Fibroblast of skin of back (primary cell): ENCODE measurements at places on chromosomes 5 and 9.

DNA sequence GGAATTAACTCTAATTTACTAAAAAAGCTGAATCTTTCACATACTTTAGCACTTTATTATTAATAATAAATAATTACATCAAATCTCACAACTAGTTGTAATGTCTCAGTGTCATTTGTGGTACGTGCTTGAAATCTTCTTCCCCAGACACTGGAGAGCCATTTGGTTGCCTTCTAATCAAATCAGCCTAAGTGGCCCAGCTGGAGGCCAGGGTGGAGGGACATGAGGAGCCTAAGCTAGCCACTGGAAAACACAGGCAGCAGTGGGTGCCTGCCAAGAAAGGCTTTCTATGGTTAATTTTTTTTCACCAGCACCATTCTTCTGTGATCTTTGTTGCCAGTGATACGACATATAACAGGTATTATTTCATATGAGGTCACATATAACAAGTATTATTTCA, 117.0 kb downstream of the ERCC6L2 start:
- no peak for DNase-seq

GRCh38 chr9:33374634-33375237, 27.6 kb downstream of the AQP7 start:
- DNase-seq = peak; percentile 73

GRCh38 chr5:72760259-72760658, 56.2 kb upstream of the TNPO1 start:
- DNase-seq = peak; percentile 40

DNA sequence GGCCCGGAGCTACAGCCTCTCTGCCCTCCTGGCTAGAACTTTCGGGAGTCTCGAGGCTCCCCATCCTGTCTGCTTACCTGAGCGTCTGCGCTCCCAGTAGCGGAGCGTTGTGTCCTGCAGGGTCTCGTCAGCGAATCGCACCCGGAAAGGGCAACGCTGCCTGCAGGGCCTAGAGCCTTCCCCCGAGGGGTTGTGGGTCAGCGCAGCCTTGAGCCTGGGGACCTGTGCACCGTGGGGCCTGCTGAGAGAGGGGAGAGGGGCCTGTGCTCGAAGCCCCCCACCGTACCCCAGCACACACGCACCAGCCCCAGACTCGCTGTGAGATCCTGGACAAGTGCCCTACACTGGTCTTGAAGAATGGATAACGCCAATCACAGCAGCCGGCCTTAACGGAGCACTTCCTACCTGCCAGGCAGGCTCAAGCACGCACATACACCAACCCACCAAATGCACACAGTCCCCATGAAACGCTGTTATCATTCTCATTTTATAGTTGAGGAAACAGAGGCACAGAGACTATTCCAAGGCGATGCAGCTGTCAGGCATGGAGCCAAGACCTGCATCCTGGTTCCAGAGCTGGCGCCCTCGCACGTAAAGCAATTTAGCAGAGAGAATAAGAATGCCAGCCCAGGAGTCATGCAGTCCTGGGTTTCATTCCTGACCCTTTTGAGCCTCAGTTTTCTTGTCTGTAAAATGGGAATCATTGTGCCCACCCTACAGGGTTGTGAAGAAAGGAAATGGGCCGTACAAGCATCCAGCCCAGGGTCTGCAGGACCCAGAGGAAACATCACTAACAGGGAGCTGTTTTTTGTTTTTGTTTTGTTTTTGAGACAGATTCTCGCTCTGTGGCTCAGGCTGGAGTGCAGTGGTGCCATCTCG, 5.3 kb downstream of the C9orf50 start:
- DNase-seq = no peak

GRCh38 chr5:141003031-141003430, 36.8 kb downstream of the PCDHAC2 start:
- DNase-seq = no peak

DNA sequence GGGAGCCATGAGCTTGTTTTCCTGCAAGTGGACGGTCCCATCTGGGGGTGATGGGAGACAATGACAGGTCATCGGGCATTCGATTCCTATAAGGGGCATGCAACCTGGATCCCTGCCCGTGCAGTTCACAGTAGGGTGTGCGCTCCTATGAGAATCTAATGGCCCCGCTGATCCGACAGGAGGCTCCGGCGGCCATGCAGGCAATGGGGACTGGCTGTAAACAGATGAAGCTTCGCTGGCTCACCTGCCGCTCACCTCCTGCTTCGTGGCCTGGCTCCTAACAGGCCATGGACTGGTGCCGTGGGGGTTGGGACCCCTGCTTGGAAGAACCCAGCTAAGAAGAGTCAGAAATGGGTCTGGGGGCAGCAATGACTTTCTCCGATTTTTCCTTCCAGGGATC, 21.0 kb downstream of the PAEP start:
- no peak for DNase-seq

DNA sequence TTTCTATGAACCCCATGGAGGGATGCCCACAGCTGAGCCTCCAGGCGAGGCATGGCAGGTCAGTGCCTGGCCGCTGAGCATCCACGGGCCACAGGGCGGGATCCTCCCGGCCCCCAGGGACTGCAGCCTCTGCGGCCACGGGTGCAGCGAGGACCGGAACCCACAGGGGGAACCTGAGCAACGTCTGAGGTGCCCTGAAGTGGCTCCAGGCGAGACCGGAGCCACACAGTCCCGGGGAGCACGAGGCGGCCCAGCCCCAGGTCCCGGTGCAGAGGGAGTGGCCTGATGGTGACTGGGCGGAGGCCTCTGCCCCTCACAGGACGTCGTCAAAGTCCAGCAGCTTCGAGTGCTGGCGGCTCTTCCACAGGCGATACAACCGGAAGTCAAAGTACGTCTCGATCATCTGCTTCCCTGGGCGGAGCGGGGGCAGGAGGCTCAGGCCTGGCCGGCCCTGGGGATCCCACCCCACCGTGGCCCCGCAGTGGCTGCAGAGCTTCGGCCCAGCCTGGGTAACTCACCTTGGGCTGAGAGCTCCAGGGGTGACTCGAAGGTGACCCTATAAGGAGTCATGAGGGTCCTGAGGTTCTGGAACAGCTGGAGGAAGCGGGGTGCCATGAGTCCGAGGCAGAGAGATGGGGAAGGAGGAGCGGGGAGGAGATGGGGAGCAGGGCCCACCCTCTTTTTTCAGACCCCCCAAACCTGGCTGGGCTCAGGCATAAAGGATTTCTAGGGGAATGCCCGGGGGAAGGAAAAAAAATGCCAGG, 8.1 kb upstream of the ENTPD8 start:
- DNase-seq = no peak

- no peak for DNase-seq
Measured at GRCh38 chr9:126829035-126829434, 24.2 kb downstream of the ZBTB43 start.

GRCh38 chr5:8598356-8598755, 729.4 kb downstream of the MTRR start:
- peak; percentile 9 for DNase-seq

- no peak for DNase-seq
Measured at GRCh38 chr5:165881259-165881658, 2375.8 kb downstream of the MAT2B start.

DNA sequence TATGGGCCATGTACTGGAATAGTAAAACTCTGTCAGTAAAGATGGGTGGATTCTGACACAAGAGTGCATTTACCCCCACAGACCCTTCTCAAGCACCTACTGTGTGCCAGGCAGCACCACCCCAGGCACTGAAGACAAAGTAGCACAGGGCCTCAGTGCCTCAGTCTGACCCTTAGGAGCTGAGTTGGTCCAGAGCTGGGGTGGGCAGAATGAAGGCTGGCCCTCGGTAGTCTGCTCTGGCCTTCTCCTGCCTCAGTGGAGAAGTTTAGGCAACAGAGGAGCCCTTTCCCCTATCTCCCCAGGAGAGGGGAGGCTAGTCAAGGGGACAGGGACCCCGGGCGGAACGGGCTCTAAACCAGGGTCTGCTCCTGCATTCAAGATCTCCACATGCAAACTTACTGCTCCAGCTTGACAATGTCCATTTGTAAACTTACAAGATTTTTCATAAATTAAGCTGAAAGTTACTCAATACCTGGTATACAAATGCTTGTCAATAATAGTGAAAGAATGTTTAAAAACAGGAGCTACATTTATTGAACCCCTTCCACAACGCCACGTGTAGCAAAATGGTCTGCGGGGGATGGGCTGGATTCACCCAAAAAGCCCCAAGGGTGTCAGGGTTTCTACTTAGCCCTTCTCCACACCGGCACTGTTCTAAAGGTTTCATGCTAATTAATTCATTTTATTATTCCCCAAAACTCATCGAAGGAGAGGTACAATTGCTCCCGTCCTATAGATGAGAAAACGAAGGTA, 1.5 kb downstream of the VDAC1 start:
- DNase-seq = peak; percentile 9

DNA sequence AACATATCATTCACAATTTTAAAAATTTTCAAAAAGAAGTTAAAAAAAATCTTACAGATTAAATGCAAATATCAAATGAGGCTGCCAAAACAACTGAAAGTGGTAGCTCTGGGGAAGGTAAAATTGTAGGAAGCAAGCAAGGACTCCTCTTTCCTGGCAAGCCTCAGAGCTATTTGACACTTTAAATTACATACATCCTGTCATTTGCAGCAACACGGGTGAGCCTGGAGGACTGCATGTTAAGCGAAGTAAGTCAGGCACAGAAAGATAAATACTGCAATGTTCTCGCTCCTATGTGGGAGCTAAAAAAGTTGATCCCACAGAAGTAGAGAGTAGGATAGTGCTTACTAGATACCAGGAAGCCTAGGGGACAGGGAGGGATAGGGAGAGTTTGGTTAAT, 58.0 kb downstream of the LPAR1 start:
- no peak for DNase-seq
